Epithelial cell of esophagus (primary cell): ENCODE measurements at places on chromosomes 3 and 15.
A peak's percentile ranks its signal among the peaks of the same experiment; 100 is the strongest.

DNA sequence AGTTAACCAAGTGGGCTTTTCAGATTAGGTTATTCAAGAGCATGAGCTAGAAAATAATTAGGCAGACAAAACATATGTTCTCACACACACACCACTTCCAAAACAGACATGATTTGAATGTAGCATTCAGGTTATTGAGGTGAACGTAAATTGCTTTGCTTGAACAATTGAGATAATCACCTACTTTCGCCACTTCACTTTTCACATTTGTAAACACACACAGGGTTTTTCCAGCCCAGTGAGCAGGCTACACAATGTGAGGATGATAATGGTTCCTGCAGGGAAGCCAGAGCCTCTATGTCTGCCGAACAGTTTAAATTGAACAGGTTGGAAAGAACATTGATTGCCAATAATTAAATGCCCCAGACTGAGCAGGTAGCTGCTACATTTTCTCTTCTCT, 560.8 kb downstream of the OCA2 start:
- no peak for DNase-seq

DNA sequence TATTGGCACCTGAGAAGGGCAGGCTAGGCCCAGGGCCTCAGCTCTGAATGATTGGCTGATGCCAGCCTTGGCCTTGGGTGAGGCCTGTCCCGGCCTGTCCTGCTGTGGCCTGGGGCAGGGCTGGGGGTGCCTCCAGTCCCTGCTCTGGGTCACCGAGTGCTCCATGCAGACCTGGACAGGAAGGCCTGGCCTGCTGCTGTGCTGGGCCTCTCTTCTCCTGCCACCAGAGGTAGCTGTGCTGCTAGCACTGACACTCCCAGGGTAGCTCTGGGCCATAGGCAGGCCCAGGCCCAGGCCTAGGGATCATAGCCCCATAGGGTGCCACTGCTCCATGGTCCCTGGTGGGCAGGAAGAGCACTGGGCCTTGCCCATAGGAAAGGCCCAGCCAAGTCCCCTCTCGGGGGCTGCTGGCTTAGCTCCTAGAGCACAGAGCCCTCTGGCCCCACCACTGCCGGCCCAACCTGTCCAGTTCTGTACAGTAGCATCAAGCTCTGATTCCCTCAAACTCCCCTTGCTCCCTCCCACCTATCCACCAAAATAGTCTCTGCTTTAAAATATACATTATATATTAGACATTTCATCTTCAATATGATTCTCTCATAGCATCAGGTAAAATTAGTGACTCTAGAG, 18.2 kb downstream of the ABTB1 start:
- peak; percentile 77 for DNase-seq

DNA sequence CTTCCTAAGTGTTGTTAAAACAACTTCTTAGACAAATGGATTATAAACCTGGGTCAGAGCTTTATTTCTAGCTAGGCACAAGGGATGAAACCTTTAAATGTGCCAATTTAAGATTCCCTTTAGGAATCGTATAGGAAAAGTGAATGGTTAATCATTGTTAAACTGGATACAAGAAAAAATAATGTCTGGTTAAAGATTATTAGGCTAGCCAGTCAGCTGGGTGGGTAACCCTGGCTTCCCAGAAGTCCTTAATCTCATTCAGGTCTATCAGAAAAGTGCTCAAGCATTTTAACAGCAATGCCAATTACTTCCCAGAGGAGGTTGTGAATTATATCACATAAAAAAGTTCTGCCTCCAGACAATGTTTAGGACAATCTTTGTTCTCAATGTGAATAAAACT, 37.6 kb downstream of the NANOGP8 start:
- DNase-seq, result no peak

GRCh38 chr3:88963003-88963402, 144.4 kb upstream of the EPHA3 start:
- no peak for DNase-seq

DNA sequence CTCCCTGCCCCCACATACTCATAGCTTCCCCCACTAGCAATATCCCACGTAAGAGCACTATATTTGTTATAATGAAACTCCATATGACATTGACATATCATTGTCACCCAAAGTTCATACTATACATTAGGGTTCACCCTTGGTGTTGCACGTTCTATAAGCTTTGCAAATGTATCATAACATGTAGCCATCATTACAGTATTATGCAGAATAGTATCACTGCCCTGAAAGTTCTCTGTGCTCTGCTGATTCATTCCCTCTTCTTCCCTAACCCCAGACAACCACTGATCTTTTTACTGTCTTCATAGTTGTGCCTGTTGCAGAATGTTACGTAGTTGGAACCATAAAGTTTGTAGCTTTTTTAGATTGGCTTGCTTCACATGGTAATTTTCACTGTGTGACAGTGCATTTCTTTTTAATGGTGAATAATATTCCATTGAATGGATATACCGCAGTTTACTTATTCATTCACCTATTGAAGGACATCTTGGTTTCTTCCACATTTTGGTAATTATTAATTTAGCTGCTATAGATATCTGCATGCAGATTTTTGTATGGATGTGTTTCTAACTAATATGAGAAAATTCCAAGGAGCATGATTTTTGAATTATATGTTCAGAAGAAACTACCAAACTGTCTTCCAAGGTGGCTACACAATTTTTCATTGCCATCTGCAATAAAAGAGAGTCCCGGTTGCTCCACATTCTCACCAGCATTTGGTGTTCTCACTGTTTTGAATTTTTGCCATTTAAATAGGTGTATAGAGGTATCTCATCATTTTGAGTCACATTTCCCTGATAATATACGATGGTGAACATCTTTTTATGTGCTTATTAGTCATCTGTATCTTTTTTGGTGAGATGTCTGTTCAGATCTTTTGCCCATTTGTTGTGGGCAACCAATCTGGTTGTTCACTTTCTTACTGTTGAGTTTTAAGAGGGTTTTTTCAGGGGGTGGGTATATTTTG, 59.7 kb downstream of the CD200 start:
- DNase-seq, result no peak

DNA sequence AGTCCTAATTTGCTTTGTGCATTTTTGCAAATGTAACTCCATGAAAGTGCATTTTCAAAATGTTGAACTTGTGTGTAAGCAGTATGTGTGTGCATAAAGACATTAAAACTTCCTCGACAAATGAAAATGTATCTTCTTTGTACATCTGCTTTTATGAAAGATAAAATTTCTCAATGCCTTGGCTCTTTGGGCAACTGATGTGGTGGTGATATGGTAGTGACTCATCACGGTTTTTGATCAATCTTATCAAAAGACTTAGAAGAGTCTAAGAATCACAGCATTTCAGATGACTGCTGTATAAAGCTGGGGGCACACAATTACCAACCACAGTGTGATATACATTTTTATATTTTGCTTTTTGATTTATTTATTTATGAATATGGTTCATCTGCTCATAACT, 5.4 kb upstream of the MASP1 start:
- DNase-seq, result no peak

DNA sequence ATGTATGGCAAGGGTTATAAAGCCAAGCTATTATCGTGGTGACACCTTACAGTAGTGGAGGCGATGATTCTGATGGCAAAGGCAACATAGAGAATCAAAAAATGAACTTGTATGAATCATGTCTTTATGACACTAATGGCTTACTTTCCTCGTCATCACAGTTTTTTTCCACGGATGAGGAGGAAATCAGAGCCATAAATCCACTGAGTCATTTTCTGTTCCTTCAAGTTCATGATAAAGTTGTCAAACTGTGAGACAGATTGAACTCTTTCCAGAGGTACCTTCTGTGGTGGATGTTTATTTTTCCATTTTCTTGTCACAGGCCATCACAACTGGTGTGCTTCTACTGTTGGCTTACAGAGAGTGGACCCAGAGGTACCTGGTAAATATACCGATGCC, 8.5 kb downstream of the TMEM212 start:
- peak; percentile 42 for DNase-seq
